Neuronal stem cell (in vitro differentiated cells): ENCODE measurements at places on chromosomes 3 and 15.

- no peak for DNase-seq
Measured at GRCh38 chr15:31280046-31280830, 46.4 kb upstream of the KLF13 start.

GRCh38 chr3:139588450-139588849, 48.9 kb upstream of the RBP1 start:
- DNase-seq: peak; percentile 11

DNA sequence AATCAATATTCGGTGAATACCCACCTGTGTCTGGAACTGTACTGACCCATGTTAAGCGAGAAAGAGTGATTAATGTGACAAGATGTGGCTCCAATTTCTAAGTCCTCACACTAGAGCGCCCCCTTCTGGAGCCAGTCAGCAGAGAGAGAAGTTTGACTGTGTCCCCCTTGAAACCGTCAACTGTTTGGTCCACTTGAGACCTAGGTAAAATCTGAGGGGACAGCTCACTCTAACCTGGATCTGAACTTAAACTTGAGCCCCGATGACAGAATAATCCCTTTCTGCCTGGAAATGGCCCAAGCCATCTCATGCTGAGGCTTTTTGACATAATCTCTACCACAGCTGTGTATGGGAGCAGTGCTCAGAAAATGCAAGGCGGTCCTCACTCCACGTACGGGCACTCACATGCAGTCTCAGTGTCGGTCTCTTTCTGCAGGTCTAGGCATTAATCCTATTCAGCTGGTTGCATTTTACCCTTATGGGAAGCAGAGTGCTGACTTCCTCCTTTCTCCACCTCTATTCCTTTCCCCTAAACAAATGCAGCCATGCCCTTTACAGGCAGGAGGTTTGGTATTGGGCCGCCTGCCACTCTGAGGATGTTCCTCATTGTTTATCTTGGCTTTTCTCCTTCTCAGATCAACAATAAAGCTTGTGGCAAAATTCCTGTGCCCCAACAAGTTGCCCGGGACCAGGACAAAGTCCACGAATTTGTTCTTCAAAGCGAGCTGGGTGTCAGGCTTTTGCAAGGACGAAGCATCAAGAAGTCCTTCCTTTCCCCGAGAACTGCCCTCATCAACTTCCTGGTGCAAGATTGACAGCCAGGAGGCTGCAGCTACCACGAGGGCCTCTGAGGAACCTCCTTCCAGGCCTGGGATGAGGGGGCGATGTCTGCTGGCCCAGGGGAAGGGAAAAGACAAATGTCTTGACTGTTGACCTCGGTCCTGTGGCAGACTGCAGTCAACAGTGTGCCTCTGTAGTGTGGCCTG, 47.5 kb upstream of the LIMD1 start:
- peak; percentile 45 for DNase-seq

DNA sequence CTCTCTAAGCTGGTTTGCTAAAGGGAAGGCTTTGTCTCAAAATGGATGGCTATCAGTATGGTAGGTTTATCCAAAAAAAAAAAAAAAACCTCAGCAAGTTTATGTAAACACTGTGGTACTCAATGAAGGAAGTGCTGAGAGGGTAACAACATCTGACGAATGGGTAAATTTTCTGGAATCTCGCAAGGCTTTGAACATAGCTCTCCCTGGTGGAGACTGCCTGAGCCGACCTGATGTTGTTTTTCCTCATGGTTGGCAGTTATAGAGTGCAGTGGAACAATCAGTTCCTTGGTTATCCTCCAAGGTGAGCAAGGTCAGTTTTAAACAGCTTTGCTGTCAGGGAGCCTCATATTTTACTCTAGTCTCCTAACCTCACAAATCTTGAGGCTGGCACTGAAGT, 94.6 kb downstream of the ZPLD1 start:
- DNase-seq: no peak

DNA sequence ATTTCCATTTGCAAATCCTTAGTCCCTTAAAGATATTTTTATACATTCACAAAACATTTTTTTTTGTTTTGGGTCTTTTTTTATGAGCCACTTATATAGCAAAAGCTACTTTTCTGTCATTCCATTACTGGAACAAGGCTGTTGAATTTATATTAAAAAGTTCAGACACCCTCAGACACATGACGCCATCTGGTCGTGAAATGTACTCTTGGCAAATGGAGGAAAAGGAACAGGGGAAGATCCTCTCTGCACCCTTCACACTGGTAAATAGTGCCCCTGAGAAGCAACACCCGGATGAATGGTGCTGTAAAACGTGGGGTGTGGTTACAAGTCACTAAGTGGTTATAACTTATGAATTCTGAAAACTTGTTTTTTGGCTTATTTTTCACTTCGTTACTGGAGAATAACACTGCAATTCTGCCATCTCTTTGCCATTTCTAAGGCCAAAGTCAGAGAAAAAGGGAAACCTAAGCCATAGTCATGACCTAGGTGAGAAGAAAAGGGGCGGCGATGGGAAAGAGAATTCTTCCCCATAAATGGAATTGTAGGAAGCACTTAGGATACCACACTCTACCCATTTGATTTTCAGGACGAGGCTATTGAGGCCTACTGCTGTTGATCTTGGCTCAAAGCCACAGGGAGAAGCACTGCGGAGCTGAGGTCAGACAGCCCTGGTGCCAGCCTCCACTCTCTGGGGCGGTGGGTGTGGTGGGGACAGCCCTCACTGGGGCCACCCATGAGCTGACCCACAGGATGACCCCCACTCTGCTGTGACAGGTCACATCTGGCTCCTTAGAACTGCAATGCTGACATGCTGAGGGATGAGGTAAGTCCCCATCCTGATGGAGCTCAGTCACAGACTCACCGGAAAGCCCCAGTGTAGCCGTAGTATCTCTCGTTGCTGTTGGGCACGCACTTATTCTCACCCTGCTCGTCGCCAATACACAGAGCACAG, 21.9 kb downstream of the LTF start:
- peak; percentile 21 for DNase-seq

GRCh38 chr3:25495726-25496253, 67.7 kb downstream of the RARB start:
- no peak for DNase-seq

GRCh38 chr3:106093616-106094015, 224.8 kb upstream of the CBLB start:
- no peak for DNase-seq

GRCh38 chr3:100963041-100963440, 30.2 kb downstream of the ABI3BP start:
- no peak for DNase-seq

DNA sequence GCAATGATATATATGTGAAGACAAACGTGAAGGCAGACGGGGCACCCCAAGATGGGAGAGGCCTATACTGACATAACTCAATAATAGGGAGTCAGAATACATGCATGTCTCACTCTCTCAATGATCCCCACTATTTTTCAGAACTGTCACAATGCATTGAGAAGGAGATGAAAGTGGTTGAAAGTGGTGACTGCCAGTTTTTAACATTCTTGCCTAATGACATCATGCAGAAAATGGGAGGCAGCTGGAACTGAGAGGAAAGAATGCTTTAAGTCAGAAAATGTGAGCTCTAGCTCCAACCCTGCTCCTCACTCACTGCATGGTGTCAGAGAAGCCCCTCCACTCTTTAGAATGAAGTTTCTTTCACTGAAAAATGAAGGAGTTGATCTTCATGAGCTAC, 55.3 kb upstream of the P2RY1 start:
- peak; percentile 32 for DNase-seq

DNA sequence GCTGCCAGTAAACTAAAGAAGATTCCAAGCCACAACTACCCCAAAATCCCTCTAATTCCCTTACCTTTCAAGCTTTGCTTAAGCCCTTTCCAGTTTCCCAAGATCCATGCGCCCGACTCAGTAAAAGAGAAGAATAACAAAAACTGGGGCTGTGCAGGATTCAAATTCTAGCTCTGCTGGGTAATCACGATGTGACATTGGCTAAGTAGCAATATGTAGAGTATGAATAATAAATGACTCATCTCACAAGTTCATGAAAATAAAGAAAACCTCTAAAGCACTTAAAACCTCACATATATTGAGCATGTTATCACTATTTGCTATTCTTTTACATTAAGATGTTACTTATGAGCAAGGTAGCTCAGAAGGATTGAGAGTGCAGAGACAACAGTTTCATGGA, 522.2 kb upstream of the ZNF717 start:
- no peak for DNase-seq

DNA sequence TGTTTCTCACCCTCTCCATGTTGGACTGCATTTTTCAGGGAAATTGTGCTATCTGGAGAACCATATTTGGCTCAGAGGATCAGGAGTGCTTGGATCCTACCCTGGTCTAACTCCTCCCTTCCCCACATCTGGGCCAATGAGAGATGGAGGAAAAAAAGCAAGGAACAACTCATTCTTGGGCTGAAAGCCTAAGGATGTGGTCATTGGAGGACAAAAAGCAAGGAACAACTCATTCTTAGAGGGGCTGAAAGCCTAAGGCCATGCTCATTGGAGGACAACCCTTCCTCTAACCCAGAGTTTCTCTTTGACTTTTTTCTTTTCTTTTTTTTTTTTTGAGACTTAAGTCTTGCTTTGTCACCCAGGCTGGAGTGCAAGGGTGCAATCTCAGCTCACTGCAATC, 48.6 kb upstream of the CHRNB4 start:
- DNase-seq: no peak

DNA sequence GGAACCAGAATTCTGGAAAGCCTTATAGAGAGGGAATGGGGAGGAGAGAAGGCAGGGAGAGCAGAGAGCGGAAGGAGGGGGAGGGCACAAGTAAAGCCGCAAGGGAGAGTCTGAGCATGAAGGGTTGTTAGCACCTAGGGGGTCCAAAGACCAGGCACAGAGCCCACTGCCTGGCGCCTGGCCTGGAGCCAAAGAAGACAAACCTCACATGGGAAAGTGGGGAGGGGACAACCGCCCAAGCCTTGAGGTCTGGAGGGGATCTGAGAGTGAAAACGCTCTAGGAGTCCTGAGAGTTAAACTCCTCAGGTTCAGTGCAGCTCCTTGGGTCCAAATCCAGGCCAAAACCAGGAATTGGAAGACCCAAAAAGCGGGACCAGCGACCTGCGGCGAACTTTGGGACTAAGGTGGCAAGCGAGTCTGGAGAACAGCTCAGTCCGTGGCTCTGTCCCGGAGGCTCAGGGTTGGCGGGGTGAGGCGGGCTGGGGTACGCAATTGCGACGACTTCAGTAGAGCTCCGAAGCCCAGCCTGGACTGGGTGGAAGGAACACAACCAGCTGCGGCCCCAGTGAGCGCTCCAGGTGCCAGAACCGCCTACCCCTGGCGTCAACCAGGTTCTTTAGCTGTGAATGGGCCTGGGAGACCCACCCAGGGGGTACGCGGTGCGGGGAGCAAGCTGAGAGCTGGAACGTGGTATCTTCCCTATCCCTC, 807 bp upstream of the INAFM2 start:
- DNase-seq: no peak

GRCh38 chr15:72231833-72232478, 966 bp upstream of the PKM start:
- no peak for DNase-seq

- DNase-seq: peak; percentile 69
Measured at GRCh38 chr3:64030741-64031140, 7.4 kb upstream of the PSMD6 start.

GRCh38 chr3:114441386-114441785, 147.6 kb downstream of the TIGIT start:
- DNase-seq: no peak

- no peak for DNase-seq
Measured at GRCh38 chr3:176587089-176587488, 610.2 kb downstream of the TBL1XR1 start.

- DNase-seq: no peak
Measured at GRCh38 chr3:16395212-16395611, 118.3 kb downstream of the RFTN1 start.

DNA sequence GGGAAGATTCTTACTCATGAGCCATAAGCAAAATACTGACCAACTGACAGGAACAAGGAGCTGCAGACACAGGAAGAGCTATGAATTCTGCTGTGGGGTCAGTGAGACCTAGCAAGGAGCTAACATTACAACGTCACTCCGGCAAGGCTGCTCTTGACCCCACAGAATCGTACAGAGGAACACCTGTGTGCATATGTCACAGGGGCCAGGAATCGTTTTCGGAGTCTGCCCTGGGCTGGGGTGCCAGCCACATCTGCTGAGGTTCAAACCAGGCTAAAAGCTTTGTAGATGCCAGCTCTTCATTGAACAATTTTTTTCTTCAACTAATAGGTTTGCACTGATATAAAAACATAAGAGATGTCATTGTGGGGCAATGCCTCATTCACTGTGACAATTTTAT, 82.6 kb downstream of the LRRK1 start:
- no peak for DNase-seq

GRCh38 chr15:69400850-69401249, 13.3 kb upstream of the KIF23 start:
- DNase-seq: no peak

GRCh38 chr3:55180936-55181535, 253.2 kb upstream of the LRTM1 start:
- no peak for DNase-seq

DNA sequence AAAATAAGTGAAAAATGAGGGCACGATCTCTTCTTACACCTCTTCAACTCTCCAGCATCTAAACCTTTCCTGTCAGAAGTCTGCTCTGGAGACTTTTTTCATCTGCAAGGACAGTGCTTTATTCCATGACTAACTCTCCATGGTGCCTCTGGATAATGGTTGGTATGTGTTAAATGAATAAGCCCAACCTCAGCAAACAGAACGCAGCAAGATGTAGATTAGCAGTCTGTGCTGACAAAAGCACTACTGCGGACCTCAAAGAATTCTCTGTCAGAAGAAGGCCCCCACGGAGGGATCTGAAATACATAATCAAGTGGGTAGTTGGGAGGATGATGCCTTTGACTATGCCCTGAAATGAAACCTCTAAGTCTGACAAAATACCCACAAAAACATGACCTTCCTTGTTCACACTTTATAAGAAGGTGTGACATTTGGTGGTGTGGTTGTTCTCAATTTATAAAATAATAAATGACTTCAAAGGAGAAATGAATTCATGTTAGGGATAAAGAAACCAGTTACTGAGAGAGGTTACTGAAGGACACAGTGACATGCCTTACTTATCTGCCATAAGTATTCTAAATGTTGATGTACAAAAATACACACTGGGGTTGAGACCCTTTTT, 43.2 kb upstream of the ADCY5 start:
- no peak for DNase-seq

DNA sequence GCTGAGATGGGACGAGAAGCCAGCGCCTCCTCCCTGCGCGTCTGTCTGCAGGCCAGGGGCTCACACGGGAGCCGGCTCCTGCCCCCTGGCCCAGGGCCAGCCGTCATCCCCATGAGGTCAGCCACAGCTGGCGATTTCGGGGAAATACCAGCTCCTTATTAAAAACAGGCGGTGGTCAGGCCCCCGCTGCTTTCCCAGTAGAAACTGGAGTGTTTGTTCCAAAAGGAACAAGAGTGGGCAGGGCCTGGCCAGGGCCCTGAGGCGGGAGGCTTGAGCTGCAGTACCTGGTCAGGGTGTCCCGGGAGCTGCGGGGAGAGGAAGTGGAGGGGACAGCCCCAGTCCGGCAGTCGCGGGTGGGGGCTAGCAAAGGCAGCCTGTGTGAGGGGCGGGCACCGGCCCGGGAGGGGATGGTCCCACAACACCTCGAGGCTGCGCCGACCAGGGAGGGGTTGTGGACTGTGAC, 17.8 kb downstream of the MYL3 start:
- peak; percentile 32 for DNase-seq
